ENCODE measurements at places on chromosomes 5 and 9.

GRCh38 chr9:35489313-35490154 lies at the start of gene RUSC2:
TSS of gene RUSC2 (plus strand) at chr9:35490111. CDS start at chr9:35546522, 56,411 bp downstream.
- DNase-seq: peak; percentile 30

- DNase-seq: no peak
Observed at GRCh38 chr5:32103521-32103920, 70.6 kb downstream of the GOLPH3 start.

- peak; percentile 55 for DNase-seq
Observed at GRCh38 chr9:129889122-129889940, 54.1 kb downstream of the USP20 start.

GRCh38 chr5:92050970-92051369 lies 667.9 kb upstream of the ARRDC3 start:
- no peak for DNase-seq

- no peak for DNase-seq
Observed at GRCh38 chr5:96433066-96433447, at the start of gene PCSK1. TSS of gene PCSK1 (minus strand) at chr5:96433248. CDS start at chr5:96433042, 206 bp downstream.

DNA sequence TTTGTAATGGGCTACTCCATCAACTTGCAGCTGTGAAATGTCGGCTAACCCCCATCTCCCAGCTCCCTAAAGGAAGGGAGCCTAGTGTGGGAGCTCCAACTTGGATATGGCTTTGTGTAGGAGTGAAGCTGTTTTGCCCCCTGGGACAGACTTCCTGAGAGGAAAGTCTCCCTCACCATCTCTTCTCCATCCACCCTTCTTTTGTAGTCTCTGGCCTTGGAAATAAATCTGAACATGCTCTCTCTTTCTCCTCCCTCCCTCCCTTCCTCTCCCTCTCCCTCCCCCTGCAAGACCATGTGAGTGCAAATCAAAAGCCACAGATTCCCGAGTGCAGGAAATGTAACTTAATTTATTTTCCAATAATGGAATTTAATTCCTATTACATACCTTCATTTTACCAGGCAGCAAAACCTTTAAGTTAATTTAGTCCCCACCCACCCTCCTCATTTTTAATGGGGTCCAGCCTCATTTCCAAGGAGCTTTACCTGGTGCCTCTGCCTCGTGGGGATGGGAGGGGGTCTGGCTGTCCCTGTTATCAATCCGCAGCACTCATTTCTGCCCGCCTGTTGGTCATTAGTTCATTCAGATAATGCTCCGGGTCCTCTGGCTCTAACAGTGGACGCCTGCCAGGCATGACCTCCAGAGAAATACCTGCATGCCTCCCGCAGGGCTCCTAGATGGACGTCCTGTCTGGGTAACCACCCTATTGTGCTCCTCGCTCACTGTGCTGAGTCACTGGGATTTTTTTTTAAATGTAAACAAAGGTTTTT lies 122.9 kb upstream of the TAF11L2 start:
- DNase-seq: no peak
